ENCODE measurements at places on chromosomes 7 and 10. TPM values are rescaled to one million over a fixed set of nuclear protein-coding genes. Genes with fewer than 3 reads are reported as not detected.
A peak's percentile ranks its signal among the peaks of the same experiment; 100 is the strongest.

DNA sequence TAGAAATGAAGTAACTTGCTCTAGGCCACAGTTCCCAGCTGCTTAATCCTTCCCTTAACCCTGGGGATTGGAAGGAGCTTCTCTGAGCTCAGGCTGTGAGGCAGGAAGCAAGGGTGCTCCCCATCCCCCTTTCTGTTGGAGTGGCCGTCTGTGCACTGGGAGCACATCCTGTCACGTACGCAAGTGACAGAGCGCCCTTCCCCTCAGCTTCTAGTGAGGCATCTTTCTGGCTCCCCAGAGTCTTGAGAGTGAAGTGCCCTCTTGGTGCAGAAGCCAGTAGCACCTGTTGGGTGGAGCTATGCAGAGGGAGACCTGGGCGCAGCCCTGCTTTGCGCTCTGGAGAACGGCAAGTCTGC, 47.8 kb downstream of the SHH start:
- peak; percentile 73 for DNase-seq

GRCh38 chr7:81902536-81902935, 132.7 kb upstream of the HGF start:
- DNase-seq: no peak

DNA sequence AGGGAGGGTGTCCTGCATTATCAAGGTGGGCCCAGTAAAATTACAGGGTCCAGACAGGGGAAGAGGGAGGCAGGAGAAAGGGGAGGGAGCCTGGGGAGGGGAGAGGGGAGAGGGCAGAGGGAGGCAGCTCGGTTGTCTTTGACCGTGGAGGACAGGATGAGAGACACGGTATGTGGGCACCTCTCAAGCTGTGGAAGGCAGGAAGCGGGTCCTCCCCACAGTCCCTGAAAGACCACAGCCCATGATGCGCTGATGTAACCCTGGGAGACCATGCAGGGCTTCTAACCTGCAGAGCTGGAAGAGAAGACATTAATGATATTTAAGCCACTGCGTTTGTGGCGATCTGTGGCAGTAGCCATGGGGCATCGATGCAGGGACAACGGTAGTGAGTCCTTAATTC, 27.2 kb upstream of the MNX1 start:
- no peak for DNase-seq

DNA sequence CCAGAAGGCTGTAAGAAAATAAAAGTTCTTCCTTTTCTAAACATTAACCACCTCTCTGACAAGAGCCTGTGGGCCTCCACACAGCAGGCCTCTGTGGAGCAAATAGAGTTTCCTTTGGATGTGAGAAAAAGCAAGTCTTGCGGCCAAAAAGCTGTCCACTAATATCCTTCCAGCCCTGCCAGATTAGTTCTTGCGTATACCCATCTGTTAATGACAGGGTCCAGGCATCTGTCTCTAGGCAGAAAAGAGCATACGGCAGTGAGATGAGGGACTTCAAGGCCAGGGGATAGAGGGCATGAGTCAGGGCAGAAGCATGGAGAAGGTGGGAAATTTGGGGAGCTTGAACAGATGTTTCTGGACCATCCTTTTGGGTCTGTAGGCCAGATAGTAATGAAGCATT, 164.9 kb downstream of the NSUN6 start:
- DNase-seq: no peak

DNA sequence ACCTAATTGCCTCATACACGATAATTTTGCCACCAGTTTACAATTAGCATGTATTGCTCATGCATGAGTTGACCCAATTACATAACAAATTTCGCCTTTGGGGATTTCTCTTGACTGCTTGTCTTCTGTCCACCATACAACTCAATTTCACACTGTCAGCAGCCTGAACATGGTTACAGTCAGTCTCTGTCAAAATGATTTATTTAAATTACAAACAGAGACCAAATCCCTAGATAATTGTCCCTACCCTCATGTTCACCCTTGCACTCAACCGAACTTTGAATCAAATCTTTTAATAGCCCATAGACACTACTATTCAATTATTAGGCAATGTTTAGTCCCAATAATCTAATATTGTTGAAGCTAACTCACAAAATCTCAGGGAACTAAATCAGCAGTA, 59.7 kb upstream of the NEBL start:
- no peak for DNase-seq

DNA sequence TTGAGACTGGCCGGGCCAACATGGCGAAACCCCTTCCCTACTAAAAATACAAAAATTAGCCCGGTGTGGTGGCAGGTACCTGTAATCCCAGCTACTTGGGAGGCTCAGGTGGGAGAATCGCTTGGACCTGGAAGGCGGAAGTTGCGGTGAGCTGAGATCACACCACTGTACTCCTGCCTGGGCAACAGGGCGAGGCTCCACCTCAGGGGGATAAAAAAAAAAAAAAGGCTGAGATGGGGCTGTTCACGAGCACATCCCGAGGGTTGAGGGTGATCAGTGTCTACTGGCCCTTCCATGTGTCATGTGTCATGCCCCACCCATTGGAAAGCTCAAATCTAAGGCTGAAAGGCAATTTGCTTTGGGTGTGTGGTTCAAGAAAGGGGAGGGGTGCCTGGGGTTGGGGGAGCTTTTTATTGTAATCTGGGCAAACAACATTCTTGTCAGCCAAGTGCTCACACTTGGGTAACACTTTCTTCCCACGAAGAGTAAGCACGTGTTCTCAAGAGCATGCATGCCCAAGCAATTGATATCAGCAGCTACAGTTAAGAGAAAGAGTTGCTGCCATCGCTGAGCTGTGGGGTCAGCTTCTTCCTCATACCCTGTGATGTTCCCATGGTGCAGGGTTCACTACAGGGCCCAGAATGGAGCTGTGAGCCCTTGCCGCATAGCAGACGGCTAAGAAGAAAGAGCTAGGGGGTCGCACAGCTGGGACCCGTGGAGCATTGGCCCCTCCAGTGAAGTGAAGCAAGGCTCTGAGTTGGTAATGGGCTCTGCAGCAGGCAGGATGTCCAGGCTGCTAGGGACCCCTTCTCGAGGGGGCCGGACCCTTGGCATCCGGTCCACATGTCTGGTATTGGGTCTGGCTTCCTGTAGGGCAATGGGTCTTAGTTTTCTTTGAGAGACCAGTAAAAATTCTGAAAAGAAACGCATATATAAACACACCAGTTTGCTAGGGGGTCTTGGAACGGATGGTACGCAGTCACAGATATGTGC, 9.9 kb upstream of the ACSL5 start:
- no peak for DNase-seq

DNA sequence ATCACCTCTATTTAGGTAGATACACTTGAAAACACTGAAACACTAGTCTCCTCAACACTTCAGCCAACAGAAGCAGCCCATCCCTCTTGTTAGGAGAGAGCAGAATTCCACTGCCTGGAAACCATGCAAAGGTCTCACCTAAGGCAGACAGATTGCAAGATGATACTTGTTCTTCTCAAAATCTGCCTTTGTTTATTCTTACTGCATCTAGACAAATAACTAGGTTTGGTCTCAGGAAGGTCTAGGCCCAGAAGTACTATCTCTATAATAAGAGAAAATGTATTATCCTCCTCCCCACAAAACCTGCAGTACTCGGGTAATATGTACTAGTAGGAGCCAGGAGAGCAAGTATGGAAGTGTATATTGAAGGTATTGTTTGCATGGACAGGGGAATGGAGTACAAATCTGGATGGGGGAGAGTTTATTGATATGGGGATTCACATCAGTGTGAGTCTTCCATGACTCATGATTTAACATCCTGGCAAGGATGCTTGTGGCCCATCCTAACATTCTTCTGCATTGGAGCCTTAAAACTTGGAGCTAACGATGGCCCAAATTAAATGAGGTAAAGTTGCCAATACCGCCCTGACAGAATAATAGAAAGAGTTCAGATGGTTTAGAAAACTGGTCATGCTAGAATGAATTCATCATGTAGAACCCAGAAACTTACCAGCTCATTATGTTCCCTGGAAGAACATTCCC, 109.2 kb downstream of the EPC1 start:
- no peak for DNase-seq

STYXL1 gene
- 37.8 TPM for total RNA-seq
